Activated CD4-positive, alpha-beta memory T cell treated with anti-CD3 and anti-CD28 coated beads for 36 hours (primary cell): ENCODE measurements at places on chromosomes 1 and 21. TPM values are rescaled to one million over a fixed set of nuclear protein-coding genes. Genes with fewer than 3 reads are reported as not detected.

Gene CTSK
- 1.4 TPM for total RNA-seq

Gene SPATA21
- not detected for total RNA-seq

Gene SPATA17
- total RNA-seq, result not detected

Gene DCST1
- not detected for total RNA-seq

Gene CNIH4
- total RNA-seq, result 48.3 TPM

Gene WDR26
- total RNA-seq, result 69.2 TPM

Gene KCNE2
- total RNA-seq, result not detected

Gene FAM72C
- 20.9 TPM for total RNA-seq

Gene TBX15
- not detected for total RNA-seq

Gene FABP3
- not detected for total RNA-seq

Gene FAM151A
- not detected for total RNA-seq

Gene PCBP3
- 6.6 TPM for total RNA-seq

Gene GPR3
- 1.3 TPM for total RNA-seq

Gene LCE1D
- total RNA-seq, result not detected

Gene MDM4
- total RNA-seq, result 88.0 TPM

Gene RBM11
- 3.1 TPM for total RNA-seq

Gene FAM167B
- total RNA-seq, result 0.68 TPM

Gene NES
- total RNA-seq, result not detected

Gene TRAPPC10
- total RNA-seq, result 50.5 TPM

Gene GBP3
- 5.7 TPM for total RNA-seq

Gene CYP4A11
- total RNA-seq, result not detected

Gene TTC39A
- total RNA-seq, result not detected

Gene PLEKHA6
- total RNA-seq, result 0.52 TPM

Gene REG4
- total RNA-seq, result not detected

Gene MARK1
- not detected for total RNA-seq

Gene HPCAL4
- total RNA-seq, result 0.43 TPM

Gene C1orf210
- not detected for total RNA-seq

Gene VAV3
- 2.3 TPM for total RNA-seq

Gene ADARB1
- 40.6 TPM for total RNA-seq

Gene ADAMTS4
- 2.3 TPM for total RNA-seq

Gene S100A3
- not detected for total RNA-seq
